ENCODE measurements at places on chromosomes 6 and 20.

DNA sequence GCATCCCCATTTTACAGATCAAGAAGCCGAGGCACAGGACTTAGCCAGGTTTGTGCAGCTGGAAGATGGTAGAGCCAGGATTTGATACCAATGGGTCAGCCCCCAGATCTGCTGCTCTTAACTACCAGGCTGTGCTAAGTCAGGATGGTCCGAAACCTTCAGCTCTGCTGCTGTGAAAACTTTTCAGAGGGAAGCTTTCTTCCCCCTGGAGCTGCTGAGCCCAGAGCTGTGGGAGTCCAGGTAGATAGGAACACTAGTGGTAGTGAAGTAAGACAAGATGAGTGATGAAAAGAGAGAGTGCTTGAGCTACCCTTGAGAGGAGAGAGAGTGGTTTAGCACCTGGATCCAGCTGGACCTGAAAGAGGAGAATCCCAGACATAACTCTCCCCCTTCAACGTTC is 230.8 kb downstream of the CDH4 start:
- DNase-seq: no peak

DNA sequence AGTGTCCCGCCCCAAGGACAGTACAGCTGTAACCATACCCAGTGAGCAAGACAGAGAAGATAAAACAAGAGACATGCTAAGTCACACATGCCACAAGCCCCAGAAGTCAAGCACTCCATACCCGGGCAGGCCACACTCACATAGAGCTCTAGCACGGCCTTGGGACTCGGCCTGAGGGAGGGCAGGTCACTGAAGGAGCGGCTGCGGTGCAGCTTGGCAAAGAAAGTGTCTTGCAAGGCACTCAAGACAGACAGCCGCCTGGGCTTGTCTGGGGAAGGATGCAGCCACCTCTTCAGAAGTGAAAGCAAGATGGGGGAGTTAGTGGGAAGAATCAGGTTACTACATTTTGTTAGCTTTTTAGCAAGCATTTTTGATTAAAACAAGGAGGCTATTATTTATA is 48.7 kb upstream of the ARMH2 start:
- DNase-seq: no peak

- no peak for DNase-seq
Observed at GRCh38 chr20:22160101-22160652, 424.2 kb downstream of the FOXA2 start.

DNA sequence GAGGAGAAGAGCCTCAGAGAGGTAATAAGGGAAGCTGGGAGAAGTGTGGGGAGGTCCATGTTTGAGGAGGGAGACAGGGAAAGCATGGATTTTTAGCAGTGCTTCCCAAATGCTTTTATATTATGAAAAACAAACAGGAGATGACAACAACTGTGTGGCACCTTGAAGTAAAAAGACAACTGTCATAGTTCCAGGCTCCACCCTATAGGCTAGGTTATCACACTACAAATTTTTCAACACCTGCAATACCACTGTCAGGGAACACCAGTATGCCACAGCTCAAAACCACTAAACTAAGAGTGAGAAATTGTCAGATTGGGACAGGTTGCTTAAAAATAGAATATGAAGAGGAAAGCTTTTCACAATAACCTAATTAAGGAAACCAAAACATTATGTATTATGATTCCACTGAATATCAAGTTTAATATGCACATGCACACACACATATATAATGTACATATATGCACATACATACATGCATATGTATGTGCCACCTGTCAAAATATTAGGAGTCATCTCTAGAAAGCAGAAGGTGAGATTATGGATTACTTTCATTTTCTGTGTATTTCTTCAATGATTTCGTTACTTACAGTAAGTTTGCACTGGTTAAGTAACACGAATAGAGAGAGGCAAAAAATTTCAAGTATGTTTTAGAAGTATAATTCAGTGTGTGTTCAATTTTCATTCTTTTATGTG is 261.2 kb downstream of the PTPRK start:
- DNase-seq: no peak

- no peak for DNase-seq
Observed at GRCh38 chr6:12418946-12419345, 128.8 kb downstream of the EDN1 start.

DNA sequence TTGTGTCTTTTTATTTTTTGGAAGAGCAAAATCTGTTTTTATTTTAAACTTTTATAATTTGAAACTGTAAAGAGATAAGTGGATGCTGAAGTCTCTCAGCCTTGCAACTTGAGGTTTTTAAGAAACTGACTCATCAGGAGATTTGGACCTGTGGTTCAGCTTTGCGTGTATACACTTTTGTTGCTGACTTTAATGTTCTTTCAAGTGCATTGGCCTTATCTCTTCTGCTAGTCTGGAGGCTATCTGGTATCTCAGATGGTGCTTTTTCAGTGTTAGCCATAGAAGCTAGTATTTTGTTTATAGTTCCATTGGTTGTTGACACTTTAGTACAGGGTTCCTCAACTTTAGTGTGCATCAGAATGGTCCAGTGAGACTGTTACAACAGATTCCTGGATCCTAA is 504.0 kb upstream of the SPTLC3 start:
- DNase-seq: no peak

GRCh38 chr20:25529295-25529951 is 55.9 kb downstream of the NINL start:
- no peak for DNase-seq
